ENCODE measurements at places on chromosomes 3 and 15.

- peak; percentile 33 for DNase-seq
Observed at GRCh38 chr15:101675796-101676582, 23.8 kb upstream of the TM2D3 start.

DNA sequence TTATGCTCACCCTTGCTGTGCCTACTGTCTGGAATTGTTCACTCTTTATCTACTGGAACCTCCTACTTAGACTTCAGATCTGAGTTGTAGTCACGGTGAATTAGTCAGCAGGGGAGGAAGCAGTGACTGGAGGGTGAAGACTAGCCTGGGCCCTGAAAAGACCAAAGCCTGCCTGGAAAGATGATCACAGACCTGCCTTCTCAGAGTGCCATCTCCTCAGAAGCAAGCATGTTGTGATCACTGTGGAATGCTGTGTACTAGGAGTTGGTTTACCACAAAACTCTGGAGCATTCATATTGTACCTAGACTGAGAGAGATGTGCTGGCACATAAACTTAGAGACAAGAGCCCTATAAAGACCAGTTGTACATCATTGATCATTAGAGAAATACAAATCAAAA is 100.7 kb upstream of the SCN10A start:
- peak; percentile 4 for DNase-seq

GRCh38 chr3:62647711-62648110 is 227.5 kb downstream of the CADPS start:
- DNase-seq, result no peak

DNA sequence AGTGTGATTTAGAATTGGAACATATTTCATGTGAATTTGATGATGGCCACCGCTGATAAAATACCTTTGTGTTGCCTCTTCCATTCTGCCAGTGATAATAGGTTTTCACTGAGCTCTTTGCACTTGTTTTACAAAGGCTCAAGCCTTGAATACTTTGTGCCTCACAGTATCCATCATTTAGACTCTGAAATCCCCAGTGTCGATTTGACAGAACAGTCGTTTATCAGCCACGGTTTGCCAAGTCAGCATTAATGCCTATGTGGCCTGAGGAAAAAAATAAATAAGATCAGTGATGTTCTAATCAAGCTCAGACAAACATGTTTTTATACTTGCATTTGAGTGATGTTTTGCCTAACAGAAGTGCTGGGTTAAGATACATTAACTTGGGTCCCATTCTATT is 399.1 kb downstream of the RBMS3 start:
- DNase-seq, result no peak

GRCh38 chr3:129629011-129629410 is 22.5 kb upstream of the PLXND1 start:
- no peak for DNase-seq

GRCh38 chr3:136730595-136731273 is 21.4 kb downstream of the STAG1 start:
- no peak for DNase-seq

GRCh38 chr3:16460886-16461285 is 52.6 kb downstream of the RFTN1 start:
- DNase-seq, result no peak

GRCh38 chr3:104856741-104857140 is 510.0 kb upstream of the ALCAM start:
- DNase-seq, result no peak

GRCh38 chr3:54826251-54826691 is 101.6 kb downstream of the LRTM1 start:
- peak; percentile 16 for DNase-seq

GRCh38 chr15:66815318-66815717 is 113.3 kb downstream of the SMAD6 start:
- DNase-seq, result peak; percentile 94

DNA sequence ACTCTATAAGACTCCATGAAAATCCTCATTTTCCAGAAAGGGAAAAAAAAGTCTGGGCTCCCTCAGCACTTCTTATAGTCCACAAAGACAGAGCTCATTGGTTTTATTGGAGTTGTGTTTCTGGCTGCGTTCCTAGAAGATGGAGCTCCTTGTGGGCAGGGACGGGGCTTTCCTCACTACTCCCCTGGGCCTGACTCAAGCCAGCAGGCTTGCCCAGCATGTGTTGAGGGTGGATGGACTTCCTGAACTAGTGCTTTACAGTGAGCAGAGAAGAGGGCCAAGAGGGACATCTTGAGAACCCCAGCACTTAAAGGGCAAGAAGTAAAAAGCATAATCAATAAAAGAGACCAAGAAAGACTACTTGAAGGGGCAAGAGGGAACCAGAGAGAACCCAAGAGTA is 43.2 kb upstream of the EPHB1 start:
- no peak for DNase-seq

DNA sequence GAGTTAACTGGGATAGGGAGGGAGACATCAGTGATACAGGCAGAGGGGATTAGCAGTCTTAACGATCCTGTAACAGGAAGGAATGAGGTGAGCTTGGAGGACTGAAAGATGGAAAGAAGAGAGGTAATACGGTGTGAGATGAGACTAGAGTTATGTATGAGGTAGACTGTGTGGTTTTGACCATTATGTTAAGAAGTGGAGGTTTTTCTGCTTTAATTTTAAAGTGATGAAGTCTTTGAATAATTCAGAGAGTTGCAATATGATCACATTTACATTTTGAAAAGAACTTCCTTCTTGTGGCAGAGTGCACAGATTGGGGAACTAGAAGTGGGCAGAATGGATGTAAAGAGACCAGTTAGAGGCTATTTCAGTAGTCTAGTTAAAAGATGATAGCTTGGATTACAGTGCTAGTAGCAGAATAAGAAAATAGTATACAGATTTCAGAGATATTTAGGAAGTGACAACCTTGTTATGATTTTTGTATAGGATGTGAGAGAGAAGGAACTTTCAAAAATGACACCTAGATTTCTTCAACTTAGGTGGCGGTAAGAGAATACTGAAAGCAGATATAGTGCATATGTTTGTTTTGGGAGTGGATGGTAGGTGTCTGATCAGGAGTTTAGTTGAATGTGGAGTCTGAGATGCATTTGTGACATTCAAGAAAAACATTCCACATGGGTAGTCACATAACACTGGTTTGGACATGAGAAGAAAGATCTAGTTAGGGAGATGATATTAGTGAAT is 40.5 kb downstream of the STT3B start:
- no peak for DNase-seq

DNA sequence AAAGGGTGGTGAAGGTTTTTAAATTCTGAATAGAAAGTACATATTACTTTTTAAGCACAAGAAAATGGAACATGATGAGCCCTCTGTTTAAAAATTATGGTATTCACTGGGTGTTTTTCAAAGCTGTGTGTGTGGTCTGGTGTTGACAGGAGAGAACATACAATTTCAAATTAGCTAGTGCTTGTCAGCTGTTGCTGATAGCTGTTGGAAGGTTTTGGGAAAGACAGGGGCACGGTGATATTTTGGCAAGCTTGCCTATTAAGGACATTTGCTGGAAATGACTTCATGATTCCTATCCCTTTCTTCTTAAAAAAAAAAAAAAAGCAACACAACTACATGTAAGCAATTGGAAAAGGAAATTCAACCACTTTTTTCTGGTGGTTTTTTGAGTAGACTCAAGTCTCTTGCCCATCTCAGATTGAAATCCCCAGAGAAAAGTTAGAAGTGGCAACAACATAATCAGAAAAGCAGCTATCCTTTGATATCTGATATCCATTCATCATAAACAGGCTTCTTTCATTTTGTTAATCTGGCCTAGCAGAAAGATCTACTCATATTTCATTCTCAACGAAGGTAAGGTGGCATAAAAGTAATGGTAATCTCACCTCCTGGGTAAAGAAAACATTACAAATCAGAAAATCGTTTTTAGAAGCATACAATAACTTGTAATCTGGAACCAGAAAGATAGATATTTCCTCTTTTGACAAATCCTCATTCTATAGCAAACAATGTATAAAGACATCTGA is 130.0 kb downstream of the RBMS3 start:
- DNase-seq, result no peak

- DNase-seq, result no peak
Observed at GRCh38 chr3:193902607-193903511, 233.1 kb upstream of the HES1 start.

DNA sequence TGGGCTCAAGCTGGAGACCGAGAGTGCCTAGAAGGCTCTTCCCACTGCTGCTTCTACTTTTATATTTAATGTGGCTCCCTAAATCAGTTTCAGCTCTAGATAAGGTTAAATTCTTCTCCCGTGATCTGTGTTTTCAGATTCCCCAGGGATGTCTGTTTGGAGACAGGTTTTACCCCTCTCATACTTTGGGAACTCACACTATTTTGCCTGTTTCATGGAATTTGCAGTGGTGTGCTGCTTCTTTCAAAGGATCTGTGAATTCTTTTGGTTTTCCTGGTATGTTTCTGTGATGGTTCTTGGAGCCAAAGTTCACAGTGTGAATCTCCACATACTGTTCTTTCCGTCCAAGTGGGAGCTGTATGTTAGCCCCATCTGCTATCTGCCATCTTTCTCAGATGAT is 238.3 kb upstream of the SLITRK3 start:
- no peak for DNase-seq

GRCh38 chr3:48826451-48826850 is 21.2 kb downstream of the PRKAR2A start:
- peak; percentile 61 for DNase-seq

DNA sequence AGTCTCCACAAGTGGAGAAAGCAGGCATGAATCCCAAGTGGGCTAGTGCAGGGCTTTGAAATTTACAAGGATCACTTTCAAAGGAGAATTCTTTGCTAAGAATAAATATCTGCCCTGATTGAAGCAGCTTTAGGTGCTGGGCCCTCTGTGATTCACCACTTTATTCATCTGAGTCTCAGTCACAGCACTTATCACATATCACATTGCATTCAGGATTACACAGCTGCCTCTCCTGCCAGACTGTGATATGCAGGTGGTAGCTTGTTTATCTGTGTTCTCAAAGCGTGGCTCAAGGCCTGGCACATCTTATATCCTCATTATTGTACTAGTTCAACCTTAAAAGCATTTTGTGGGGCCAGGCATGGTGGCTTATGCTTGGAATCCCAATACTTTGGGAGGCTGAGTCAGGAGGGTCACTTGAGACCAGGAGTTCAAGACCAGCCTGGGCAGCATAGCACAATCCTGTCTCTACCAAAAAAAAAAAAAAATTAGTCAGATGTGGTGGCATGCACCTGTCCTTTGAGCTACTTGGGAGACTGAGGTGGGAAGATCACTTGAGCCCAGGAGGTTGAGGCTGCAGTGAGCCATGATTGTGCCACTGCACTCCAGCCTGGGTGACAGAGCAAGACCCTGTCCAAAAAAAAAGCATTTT is 156.9 kb upstream of the EIF1B start:
- DNase-seq, result no peak

GRCh38 chr3:84989102-84989501 is 30.3 kb downstream of the CADM2 start:
- no peak for DNase-seq

DNA sequence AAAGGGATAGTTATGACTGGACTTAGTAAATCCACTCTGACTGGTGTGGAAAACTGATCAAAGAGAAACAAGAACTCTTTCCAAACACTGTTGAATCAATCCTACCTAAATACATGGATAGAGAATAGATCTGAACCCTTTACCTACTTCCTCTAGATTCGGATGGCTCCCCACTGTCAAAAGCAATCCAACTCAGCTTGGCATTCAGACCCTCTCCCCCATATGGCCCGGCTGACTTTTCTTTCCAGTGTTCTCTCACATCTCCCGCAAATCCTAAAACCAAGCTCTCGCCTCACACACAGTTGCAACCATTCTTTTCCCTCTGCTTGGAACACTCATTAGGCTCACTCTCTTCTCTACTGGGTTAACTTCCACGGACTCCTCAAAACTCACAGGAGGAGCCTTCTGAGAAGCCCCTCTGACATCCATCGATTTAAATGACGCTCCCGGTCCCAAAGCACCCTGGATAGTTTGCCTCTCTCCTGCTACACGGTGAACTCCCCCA is 639 bp downstream of the SPICE1 start:
- DNase-seq, result no peak

GRCh38 chr15:98529205-98530145 is 118.9 kb upstream of the IGF1R start:
- no peak for DNase-seq

DNA sequence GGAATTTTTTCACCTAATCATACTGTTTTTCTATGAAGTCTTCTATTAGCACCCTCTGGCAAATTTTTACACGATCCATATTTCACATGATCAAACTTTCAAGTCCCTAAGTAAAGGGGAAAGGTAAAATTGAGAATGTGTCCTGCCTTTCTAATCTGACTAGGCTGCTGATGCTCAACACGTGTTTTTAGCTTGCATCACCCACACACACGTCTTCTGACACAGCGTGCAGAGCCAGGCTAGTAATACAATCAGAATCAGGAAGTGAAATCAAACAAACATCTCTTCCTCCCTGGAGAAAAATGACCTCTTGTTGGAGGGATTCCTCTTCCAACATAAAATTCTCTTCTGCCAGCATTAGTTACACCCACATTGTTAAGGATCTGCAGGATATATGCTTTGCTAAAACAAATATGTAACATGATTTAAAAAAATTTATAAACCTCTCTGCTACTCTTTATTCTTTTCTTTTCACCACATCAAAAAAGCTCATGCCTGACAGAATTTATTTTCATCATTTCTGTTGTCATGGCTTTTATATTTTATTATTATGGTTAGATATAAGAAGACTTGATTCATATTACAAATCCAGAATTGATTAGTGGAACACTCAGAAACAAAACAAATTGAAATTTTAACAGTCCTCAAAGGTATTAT is 122.4 kb downstream of the RAP2B start:
- peak; percentile 82 for DNase-seq

DNA sequence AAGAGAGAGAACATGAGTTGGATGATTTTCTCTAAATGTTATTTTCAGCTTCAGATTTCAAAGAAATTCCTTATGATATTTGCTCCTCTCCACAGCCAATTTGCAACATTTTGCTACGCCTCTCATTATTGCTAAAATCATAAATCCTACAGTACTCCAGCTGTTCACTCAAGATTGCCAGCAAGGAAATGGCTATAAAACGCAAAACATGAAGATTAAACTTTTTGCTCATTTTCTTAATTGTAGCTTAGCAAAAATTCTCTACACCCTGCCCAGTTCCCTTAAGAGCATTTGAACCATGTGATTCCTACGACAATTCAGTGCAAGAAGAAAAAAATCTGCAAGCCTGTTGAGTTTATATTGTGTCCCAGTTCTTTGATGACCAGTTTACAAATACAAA is 6.8 kb downstream of the CHRNA3 start:
- DNase-seq, result no peak

- no peak for DNase-seq
Observed at GRCh38 chr3:105304487-105304886, 62.2 kb upstream of the ALCAM start.

GRCh38 chr3:152261329-152261728 is 7.4 kb upstream of the MBNL1 start:
- DNase-seq, result no peak

- no peak for DNase-seq
Observed at GRCh38 chr3:6862041-6862879, 1.3 kb downstream of the GRM7 start.

All from AG09309 (cell line).